ENCODE measurements at places on chromosomes 7 and 10.

GRCh38 chr10:3904419-3904960, 119.5 kb upstream of the KLF6 start:
- DNase-seq = no peak

DNA sequence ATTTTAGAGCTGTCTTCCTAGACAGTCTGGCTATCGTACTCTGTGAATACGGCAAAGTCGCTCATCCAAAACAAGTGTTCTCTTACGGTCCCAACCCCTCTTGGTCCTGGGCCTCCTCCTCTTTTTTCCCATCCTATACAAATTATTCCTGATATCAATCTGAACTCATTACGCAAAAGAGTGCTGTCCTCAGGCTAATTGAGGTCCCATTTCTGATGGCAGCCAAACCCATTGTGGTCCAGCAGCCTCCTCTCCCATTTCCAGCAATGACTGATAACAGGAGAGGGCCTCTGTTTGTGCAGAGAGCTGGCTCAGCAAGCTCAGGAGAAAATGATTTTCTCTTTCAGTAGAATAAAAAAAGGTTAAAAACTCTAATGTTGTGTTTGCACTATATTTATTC, 203.4 kb upstream of the GHITM start:
- no peak for DNase-seq

DNA sequence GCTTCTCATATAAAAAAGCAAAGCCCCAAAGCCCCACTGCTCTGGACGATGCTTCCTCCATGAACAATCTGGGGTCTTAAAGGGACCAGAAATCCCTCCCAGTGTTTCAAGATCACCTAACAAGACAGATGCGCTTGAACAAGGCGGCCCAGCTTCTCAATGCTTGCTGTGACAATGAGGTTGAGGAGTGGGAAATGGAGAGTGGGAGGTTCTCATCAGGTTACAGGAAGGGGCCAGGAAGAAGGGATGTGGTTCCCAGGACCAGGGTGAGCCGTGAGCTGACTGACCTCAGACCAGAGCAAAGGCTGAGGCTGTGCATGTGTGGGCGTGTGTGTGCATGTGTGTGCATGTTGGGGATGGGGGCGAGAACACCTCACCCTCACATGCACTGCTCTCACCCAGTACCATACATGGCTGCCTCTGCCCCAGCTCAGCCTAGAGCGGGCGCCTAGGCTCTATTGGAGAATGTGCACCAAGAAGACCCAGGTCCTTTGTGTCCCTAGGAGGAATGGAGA, 220.8 kb upstream of the GPR26 start:
- no peak for DNase-seq

DNA sequence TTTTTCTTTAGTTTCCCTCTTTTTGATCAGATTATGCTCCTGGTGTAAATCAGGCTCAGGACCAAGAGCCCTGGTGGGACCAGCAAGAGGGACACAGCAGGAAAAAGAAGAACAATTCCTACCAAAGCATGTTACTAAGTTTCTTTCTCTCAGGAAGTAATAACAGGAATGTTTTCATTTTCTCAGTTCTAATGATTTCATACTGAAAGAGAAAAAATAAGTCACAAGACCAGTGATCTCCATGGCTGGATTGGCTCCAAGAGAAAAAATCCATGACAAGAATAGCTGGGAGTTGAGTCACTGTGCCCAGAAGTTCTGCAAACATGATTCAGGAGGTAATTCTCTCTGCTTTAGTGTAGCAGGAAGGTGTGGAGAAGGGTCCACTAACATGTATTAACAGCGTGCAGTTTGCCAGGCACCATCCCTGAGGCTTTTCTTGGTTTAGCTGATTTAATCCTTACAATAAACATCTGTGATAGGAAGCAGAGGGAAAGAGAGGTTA, 23.8 kb upstream of the IFIT2 start:
- no peak for DNase-seq

GRCh38 chr7:44056681-44057080, 8.7 kb downstream of the PGAM2 start:
- no peak for DNase-seq

GRCh38 chr7:82335001-82335400, 108.6 kb downstream of the CACNA2D1 start:
- DNase-seq = no peak

DNA sequence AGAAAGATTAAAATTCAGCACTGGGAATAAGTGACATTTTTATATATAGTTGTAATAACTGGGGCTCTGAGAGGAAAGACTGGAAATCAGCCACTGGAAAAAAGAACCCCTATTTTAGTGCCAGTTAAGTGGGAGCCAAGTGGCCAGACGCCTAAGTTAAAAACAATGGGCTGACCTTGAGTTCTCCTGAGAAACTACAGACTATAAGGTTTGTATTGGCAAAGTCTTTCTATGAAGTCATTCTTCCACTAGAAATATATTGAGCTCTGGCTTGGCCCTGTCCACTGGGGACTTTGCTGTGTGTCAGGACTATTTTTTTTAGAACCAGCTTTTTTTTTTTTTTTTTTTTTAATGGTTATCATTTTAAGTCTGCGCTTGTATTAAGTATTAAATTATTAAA, 210.6 kb upstream of the FZD8 start:
- DNase-seq = no peak

GRCh38 chr10:1570416-1571051, 166.8 kb downstream of the ADARB2 start:
- no peak for DNase-seq

GRCh38 chr10:24756283-24756682, 32.6 kb upstream of the ARHGAP21 start:
- DNase-seq = no peak

- DNase-seq = no peak
These were observed 3.3 kb downstream of the MAPK8 start for GRCh38 chr10:48309711-48310226.

DNA sequence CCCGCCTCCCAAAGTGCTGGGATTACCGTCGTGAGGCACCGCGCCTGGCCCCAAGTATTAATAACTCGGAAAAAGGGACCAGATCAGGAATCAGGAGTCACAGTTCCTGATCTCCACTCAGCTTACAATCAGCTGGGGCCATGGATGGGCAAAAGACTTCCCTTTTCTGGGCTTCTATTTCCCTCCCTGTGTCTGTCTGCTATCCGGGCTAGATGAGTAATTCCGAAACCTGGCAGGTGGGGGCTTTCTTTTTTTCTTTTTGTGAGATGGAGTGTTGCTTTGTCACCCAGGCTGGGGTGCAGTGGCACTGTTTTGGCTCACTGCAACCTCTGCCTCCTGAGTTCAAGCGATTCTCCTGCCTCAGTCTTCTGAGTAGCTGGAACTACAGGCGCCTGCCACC, 11.6 kb downstream of the RPS24 start:
- DNase-seq = no peak

GRCh38 chr7:90250601-90251303, 5.8 kb downstream of the CFAP69 start:
- DNase-seq = no peak

GRCh38 chr10:85612378-85612775, 754.2 kb downstream of the GRID1 start:
- DNase-seq = no peak

- no peak for DNase-seq
These were observed 90.7 kb downstream of the SRPK2 start for GRCh38 chr7:105297985-105298384.

GRCh38 chr7:40645197-40645596, 510.4 kb downstream of the SUGCT start:
- no peak for DNase-seq

- DNase-seq = no peak
These were observed 21.9 kb upstream of the CABCOCO1 start for GRCh38 chr10:61640856-61641255.

DNA sequence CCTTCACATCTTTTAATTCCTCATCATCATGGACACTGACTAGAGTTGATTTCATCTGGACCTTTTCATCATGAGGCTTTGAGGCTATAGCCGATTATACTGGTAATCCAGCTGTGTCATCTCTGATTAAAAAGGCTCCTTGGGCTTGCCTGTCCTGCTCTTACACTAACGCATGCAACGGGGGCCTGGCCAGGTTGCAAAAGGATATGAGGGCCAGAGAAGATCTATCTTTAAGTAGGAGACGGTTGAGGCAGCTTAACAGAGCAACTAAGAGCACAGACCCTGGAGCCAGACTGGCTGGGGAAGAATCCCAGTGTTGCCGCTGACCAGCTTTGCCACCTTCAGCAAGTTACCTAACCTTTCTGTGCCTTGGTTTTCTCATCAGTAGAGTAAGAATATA, 211.5 kb downstream of the PTEN start:
- DNase-seq = no peak

DNA sequence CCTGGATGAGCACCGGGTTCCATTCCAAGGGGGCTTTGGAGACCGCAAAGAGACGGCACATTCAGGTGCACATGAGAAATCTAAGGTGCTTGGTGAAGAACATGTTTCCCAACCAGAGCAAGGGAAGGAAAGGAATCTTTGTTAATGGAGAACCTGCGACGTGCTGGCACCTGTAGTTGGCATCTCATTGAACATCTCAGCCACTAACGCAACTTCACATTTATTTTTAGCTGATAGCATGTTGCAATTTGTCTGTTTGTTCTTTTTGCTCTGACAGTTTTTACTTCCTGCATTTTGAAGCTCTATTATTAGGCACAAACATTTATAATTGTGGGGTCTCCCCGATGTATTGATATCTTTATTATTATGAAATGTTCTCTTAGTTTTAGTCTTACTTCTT, 316.7 kb downstream of the TCERG1L start:
- DNase-seq = no peak
